ENCODE measurements at places on chromosomes 6 and 20.

GRCh38 chr6:128432394-128432793 is 88.0 kb downstream of the PTPRK start:
- no peak for DNase-seq

GRCh38 chr20:2822073-2822472 is 5.9 kb downstream of the TMEM239 start:
- peak; percentile 73 for DNase-seq

- peak; percentile 86 for DNase-seq
Measured at GRCh38 chr20:50112512-50113419, at the start of gene UBE2V1. UBE2V1 (minus strand) TSS chr20:50113150; CDS start chr20:50113128, 22 bp downstream.

DNA sequence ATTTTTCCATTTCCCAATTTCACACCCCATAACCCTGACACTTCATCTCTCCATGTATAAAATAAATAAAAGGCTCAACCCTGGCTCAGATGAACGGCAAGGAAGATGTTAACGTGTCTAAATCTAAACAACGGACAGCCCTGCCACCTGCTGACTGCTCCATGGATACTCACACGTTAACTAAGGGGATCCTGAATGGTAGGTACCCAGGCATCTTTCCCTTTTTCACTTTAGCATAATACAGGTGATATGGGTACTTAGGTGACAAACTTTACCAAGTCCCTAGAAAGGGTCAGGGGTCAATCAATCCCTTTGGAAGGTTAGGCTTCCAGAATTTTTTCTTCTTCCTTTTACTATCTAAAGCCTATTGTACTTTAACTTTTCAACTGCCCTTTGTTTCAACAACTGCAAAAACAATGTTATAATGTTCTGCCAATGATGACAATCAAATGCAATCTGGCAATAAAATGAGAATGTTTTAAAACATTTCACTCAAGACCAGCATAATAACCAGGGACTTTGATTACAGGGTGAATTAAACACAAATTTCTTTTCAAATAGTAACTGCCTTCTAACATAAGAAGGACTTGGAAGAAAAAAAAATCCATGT is 52.4 kb upstream of the IPCEF1 start:
- no peak for DNase-seq

- DNase-seq = no peak
Measured at GRCh38 chr6:36979347-36979742, 6.7 kb downstream of the MTCH1 start.

- DNase-seq = peak; percentile 3
Measured at GRCh38 chr6:113936093-113936934, 34.6 kb downstream of the HDAC2 start.

DNA sequence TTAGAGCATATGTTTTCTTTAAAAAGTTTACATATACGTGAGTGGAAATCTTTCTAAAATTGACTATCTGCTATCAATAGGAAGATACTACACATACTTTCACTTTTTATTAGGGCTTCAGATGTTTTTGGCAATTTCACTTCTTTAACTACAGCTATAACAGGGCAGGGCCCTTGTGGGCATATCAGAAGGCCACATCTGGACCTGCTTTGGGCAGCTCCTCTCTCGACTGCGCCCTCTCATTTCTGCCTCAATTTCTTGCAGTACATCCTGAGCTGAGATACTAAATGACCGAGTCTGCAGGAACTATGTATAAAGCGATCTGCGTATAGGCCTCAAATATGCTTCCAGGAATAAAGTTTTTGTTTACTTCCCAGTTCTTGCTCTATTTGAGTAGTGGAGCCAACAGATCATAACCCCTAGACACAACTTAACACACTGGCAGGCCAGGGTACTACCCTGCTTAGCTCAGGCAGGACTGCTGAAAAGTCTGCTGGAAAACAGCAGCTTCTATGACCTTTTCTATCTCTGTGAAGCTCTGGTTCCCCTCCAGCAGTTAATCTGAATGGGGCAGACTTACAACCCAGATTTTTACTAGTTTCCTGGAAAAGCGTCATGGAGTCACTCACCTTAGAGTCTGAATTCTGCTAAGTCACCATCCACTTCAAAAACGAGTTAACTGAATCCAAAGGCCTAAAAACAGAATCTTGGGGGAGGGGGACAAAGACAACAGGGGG is 12.7 kb downstream of the GCLC start:
- DNase-seq = no peak

DNA sequence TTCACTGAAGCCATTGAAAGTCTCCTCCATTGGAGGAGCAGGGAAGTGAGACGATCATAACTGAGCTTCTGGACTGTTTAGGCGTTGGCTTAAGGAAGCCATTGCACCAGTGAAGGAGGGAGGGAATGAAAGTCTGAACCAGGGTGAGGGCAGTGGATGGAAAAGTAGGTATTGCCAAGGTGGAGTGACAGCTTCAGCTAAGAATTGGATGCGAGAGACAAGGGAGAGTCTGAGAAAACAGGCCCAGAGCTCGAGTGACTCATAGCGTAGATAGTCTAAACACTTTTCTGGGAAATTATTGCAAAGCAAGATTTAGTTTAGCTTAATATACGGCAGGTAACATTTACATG is 4.5 kb downstream of the DSP start:
- DNase-seq = no peak

- no peak for DNase-seq
Measured at GRCh38 chr6:9523462-9523861, 891.4 kb downstream of the TFAP2A start.

DNA sequence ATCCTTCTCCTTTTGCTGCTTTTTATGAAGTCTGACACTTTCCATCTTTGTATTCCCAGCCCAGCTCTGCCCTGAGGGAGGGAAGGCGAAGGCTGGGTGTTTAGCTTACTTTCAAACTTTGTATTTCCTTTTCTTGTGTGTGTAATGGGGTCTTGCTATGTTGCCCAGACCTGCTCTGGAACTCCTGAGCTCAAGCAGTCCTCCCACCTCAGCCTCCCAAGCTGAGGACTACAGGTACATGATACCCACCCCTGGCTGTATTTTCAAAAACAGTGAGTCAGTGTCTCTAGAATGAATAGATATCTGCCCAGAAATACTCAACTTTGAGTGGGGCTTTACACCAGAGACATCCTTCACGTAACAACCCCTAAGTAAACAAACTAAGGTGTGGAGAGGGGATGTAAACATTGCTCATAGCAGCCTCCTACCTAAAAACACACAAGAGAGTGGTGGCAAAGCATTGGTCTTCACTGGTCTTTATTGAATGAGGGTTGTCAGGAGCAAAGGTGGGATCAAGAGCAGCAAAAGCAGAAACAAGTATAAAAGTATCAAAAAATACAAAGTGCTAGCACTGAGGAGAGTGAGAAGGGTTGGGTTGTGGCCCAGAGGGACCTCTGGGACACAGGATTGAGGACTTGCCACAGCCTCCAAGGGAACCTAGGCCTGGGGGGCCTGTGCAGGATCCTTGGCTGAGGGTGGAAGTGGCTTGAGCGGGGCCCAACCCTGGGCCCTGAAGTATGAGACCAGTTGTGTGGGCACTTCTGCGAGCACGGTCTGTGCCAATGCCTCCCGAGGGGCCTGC is 10.2 kb downstream of the SPAG4 start:
- DNase-seq = no peak

DNA sequence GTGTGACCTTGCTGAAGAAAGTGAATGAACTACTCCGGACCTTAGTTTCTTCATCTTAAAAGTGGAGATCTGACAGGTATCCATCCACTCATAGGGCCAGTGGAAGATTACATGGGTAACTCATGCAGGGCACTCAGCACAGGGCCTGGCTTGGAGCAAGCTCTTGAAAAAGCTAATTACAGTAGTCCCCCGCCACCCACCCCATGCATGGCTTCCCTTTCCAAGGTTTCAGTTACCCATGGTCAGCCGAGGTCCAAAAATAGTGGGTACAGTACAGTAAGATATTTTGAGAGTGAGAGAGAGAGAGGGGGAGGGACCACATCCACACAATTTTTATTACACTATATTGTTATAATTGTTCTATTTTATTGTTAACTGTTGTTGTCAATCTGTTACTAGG is 7.1 kb upstream of the PMEPA1 start:
- no peak for DNase-seq

GRCh38 chr6:88881451-88881850 is 82.0 kb downstream of the RNGTT start:
- DNase-seq = no peak

- no peak for DNase-seq
Measured at GRCh38 chr20:50996901-50997865, 25.7 kb downstream of the KCNG1 start.

GRCh38 chr20:17749978-17750721 is 50.4 kb downstream of the BANF2 start:
- no peak for DNase-seq

DNA sequence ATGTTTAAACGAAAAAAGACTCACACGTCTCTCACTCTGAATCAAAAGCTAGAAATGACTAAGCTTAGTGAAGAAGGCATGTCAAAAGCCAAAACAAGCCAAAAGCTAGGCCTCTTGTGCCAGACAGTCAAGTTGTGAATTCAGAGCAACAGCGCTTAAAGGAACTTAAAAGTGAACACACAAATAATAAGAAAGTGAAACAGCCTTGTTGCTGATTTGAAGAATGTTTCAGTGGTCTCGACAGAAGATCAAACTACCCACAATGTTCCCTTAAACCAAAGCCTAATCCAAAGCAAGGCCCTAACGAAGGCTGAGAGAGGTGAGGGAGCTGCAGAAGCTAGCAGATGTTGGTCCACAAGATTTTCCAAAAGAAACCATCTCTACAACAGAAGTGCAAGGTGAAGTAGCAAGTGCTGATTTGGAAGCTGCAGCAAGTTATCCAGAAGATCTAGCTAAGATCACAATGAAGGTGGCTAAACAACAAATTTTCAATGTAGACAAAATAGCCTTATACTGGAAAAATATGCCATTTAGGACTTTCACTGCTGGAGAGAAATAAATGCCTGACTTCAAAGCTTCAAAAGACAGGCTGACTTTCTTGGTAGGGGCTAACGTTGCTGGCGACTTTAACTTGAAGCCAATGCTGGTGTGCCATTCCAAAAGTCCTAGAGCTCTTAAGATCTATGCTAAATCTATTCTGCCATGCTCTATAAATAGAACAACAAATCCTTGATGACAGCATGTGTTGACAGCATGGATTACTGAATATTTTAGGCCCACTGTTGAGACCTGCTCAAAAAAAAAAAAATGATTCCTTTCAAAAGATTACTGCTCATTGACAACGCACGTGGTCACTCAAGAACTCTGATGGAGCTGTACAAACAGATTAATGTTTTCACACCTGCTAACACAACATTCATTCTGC is 40.3 kb downstream of the SEC63 start:
- DNase-seq = no peak

DNA sequence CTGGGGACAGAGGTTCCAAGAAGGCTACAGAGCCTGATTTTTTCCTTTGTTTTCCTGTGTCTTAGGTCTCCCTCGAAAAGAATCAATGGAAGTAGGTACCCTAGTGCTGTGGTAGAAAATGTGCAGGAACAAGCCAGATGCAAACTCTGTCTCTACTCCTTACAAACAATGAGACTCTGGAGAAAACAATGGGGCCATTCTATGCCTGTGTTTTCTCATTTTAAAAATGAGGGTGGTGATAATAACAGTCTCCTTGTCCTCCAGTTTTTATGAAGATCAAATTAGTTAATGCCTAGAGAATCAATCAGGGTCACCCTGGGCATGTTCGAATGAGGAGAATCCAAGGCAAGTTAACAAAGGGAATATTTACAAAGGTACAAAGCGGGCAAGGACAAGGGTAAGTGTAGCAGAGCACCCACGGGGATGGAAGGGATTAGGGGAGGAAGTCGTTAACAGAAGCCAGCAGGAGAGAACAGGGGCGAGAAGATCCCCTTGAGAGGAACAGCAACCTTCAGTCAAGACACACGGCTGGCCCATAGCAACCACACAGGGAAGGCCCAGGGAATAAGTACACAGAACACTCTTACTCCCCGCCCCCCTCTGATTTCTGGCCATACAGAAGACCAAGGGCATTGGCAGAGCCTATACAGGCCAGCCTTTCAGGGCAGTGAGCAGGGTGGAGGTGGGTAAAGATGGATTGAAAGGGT is 342.8 kb downstream of the PTPRT start:
- DNase-seq = no peak

GRCh38 chr6:142518126-142518525 is 216.3 kb downstream of the ADGRG6 start:
- no peak for DNase-seq

DNA sequence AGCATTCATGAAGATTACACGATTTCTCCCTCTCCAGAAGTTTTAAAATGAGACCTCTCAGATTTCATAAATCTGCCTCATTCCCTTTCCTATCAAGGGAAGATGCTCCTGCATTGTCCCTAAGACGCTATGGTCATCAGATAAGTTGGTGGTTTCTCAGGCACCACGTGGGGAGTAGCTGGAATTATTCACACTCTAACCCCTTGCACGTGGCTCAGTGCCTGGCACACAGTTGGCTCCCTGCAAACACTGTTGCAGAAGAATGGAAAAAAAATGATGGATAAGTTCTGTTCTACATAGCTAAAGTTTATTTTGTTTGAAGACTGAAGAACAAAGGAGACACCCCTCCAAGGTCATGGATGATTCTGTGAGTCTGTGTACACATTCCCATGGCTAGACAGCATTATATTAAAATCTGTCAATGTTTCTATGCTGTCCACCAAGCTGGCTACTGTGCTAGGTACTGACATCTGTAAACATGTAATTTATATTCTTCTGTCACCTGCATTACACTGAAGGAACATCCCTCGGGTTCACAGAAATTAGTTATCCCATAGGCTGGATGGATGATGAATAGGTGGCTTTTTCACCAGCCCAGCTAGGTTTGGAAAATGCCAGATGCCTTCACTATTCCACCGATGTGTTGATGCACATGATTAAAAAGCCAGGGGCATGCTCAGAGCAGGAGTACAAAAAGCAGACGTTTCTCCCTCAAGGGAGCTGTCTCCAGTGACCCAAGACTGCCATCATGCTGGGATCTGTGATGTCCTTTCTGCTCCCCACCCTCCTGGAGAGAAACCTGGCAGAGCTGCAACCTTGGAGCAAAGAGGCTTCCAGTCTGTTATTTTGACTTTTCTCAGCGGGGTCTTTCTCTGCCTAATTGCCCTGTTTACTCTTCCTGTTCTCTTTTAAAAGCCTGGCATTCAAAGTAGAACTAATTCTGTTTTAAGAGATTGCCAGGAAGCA is 610.5 kb downstream of the UTRN start:
- DNase-seq = no peak

DNA sequence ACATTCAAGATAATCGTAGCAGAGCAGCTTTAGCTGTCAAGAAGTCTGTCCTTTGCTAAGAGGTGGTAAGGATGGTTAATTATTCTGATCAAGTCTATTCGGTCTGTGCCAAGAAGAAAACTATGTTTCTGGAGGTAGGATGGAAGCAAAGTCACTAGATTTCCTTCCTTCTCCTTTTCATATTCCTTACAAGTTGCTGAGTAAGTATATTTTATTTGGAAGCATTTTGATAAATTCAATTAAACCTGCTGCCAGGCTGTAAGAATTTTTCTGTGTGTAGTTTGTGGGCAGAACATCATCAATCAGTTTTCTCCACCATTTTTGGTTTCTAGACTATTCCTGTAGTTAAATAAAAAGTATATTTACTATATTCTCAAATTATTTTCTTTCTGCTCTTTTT is 311.3 kb downstream of the PRKN start:
- no peak for DNase-seq

- DNase-seq = no peak
Measured at GRCh38 chr6:115706324-115706723, 354.4 kb downstream of the FRK start.

DNA sequence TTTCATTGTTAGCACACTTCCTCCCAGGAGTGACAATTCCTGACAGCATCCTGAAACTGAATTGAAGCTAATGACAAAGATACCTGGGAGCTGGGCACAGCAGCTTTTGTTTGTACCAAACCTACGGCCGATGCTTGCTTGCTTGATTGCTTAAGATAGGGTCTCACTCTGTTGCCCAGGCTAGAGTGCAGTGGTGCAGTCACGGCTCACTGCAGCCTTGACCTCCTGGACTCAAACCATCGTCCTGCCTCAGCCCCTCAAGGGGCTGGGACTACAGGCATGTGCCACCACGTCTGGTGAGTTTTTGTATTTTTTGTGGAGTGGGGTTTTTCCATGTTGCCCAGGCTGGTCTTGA is 84.7 kb upstream of the SCP2D1 start:
- no peak for DNase-seq
